ENCODE measurements at places on chromosomes 16 and 17.

GRCh38 chr17:8162233-8162996 is at the start of gene VAMP2:
TSS of gene VAMP2 (minus strand) at chr17:8162948. CDS start at chr17:8162879, 69 bp downstream.
- DNase-seq, result peak; percentile 82

- no peak for DNase-seq
Observed at GRCh38 chr17:69820876-69821473, 254.1 kb upstream of the KCNJ16 start.

DNA sequence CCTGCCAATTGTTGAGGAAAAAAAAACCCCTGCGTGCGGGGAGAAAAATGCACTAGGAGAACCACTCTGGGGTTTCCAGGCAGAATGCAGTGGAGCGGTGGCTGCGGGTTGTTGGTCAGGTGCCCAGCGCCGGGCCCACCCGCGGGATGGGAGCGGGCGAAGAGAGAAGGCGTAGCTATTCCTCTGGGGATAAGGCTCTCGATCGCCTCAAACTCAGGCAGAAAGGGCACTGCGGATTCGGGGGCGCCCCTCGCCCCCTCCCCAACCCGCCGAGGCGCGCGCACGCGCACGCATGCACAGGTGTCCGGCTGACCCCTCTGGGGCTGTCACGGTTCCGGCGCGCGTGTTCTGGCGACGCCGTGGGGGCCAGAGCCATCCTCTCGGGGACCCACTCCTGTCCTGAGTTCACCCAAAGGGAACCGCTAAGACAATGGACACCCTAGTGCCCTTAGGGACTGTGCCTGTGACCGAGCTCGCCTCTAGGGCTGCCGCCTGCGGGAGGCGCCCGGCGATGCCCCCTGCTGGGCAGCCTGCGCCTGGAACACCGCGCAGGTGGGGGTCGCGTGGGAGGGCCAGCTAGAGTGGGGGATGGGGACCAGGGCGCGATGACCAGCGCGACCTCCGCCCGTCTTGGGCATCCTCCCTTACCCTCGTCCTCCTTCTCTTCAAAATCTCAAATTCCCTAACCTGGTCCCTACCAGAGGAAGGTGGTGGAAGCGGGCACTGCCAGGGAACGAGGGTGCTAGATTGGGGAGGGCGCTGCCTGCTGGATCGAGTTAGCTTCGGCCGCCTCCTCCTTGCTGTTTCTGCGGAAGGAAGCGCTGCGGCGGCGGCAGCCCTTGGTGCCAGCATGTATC is 14.4 kb upstream of the CBX8 start:
- peak; percentile 82 for DNase-seq

- DNase-seq, result no peak
Observed at GRCh38 chr17:42617956-42618431, 8.5 kb downstream of the TUBG1 start.

DNA sequence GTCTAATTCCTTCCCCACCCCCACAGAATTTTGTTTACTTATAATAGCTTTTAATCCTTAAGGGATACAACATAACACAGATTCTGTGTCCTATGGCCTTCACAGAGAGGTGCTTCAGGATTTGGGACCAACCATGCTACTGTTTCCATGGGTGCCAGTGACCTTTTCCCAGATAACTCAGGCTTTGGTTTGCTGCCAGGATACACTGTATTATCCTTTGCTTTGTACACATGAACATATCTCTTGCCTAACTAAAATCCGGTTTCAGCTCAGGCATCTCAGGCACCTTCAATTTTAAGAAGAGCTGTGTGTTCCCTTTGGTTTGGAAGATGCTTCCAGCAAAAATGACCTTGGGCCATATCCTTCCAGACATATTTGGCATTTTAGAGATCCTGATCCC is 428.4 kb upstream of the CDH5 start:
- no peak for DNase-seq

DNA sequence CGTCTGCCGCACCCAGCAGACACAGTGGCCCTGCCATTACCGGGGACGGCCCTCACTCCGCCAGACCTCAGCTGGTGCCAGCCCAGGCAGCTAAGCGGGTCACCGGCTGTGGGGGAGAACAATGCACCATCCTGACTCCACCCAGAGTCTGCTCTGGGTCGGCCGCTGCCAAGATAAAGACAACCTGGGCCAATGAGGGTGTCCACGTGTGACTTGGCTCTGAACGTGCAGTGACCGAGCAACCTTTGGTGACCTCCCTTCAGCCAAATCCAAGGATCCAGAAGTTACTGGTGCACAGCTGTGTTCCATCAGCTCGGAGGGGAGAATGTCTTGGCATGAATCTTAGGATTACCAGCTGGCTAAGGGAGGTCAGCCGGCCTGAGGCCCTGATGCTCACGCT is 155.9 kb downstream of the NTN1 start:
- DNase-seq, result no peak

All from frontal cortex (tissue), 4 donors.